ENCODE measurements at places on chromosomes 12 and 14.

DNA sequence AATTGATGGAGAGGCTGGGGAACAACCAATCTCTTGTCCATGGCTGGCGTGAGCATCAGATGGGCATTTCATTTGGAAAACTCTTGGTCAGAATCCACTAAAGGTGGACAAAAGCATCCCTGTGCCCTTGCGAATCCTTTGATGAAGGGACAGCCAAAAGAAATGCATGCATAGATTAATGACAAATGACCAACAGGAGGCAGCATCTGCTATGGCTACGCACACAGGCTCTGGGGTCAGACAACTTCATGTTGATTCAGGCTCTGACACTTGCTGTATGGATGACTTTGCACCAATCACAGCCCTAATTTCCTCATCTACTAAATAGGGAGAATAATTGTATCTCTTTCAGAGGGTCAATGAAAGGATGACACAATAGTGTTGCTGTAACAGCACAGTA is 117.5 kb downstream of the ASCL4 start:
- no peak for DNase-seq

- no peak for DNase-seq
These were observed 1.3 kb downstream of the SALL2 start for GRCh38 chr14:21524575-21525490.

- DNase-seq = no peak
These were observed 88.7 kb downstream of the TMTC1 start for GRCh38 chr12:29695026-29695425.

DNA sequence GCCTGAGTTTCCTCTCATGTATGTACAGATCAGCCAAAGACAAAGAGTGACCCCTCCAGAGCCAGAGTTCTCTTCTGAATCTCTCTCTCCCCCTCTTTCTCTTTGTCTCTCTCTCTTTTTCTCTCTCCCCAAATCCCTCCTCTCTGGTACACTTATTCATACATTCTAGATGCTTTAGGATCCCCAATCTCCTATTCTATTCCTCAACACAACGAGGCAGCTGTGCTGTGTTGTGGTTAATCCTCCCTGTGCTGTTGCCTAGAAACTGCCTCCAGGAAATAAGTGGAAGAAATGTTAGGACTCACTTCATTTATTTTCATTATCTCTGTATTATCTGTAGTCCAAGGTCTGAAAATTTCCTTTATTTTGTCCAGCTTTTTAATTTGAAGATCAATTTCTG is 350.5 kb upstream of the OR4E1 start:
- DNase-seq = no peak

GRCh38 chr12:53227836-53228235 is 4.2 kb downstream of the RARG start:
- no peak for DNase-seq

- DNase-seq = no peak
These were observed 23.8 kb downstream of the SLC16A7 start for GRCh38 chr12:59619461-59620240.

DNA sequence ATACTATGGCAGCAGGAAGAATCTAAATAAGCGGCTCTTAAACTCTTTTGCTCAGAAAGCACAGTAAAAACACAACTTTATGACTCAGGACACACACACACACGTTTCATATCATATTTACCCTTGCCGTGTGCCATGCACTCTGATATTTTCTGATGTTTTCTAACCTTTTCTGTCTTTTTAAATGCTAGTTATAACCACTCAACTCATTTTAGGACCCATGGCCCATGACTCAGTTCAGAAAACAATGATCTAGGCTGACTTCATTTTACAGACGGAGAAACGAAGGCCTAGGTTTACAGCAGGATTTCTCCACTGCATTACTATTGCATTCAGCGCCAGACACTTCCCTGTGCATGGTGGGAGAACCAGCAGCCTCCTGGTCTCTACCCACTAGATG is 9.1 kb downstream of the VWF start:
- no peak for DNase-seq

DNA sequence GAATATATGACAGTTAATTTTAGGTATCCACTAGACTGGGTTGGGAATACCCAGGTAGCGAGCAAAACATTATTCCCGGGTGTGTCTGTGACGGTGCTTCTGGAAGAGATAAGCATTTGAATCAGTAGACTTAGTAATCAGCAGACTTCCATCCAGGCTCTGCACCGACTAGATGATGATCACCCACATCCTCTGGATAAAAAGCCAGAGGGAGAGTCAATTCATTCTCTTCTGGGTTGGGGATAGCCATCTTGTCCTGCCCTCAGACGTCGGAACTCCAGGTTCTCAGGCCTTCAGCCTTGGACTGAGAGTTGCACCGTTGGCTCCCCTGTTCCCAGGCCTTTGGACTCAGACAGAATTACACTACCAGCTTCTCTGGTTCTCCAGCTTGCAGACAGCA is 168.0 kb downstream of the PHLDA1 start:
- DNase-seq = no peak

GRCh38 chr12:92357584-92358261 is 212.1 kb upstream of the BTG1 start:
- DNase-seq = no peak

DNA sequence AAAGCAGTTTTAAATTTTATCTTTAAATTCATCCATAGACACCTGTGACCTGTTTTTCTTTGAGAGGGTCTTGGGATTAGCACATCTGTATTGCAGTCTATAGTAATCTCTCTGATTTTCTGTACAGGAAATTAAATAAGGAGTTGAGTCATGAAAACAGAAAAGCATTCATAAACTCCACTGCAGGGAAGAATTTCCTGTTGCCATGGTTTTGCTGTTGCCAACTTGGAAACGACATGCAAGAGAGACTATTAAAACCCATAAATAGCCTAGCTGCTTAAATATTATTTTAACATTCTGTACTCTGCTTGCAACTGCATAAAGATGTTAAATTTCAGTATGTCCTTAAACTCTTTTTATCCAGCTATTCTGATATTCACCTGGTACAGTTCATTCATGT is 281.0 kb upstream of the RGS6 start:
- no peak for DNase-seq

DNA sequence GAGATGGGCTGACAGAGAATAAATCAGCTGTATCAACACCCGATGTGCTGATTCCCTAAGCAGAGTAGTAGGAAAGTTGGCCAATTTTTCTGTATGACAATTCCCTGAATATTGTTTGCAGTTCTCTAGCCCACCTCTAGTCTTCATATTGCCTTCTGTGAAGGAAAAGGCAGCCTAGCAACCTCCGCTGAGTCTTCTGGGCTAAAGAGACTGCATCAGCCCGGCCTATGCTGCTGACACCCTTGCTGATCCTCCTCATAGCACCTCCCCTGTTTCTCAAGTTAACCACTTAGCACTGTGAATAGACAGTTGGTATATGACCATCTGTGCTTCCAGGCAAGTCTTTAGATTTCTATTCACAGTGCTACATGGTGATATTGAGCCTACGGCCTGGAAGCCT is 161.1 kb upstream of the EGLN3 start:
- DNase-seq = no peak

- DNase-seq = no peak
These were observed 278.8 kb downstream of the ZFP36L1 start for GRCh38 chr14:68513838-68514607.

GRCh38 chr12:53220694-53221202 is 11.3 kb downstream of the RARG start:
- peak; percentile 70 for DNase-seq

GRCh38 chr12:101748907-101749306 is 9.6 kb upstream of the SYCP3 start:
- no peak for DNase-seq

GRCh38 chr12:116093915-116094314 is 183.6 kb downstream of the MED13L start:
- DNase-seq = no peak

DNA sequence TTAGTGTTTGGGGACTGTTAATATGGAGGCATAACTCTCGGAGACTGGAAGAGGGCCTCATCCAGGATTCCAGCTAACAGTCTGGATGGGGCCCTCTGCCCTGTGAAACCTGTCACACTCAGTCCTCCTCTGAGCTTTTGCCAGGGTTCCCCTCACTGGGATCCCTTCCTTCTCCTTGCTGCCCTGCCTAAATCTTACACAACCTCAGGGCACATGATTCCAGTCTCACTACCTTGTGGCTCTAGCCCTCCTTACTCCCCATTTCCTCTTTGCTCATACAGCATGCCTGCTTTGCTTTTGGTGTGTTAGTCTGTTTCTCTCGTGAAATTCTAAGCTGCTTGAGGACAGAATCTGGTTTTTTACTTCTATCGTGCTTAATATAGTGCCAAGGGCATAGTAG is 942 bp upstream of the GSG1 start:
- DNase-seq = no peak

GRCh38 chr14:94571950-94572349 is 9.3 kb upstream of the SERPINA5 start:
- DNase-seq = no peak

- DNase-seq = no peak
These were observed 285.9 kb downstream of the FOXN3 start for GRCh38 chr14:89131004-89131750.

- DNase-seq = no peak
These were observed 1.1 kb downstream of the IGF1 start for GRCh38 chr12:102479099-102479885.

GRCh38 chr12:97177481-97177880 is 270.4 kb downstream of the NEDD1 start:
- no peak for DNase-seq

DNA sequence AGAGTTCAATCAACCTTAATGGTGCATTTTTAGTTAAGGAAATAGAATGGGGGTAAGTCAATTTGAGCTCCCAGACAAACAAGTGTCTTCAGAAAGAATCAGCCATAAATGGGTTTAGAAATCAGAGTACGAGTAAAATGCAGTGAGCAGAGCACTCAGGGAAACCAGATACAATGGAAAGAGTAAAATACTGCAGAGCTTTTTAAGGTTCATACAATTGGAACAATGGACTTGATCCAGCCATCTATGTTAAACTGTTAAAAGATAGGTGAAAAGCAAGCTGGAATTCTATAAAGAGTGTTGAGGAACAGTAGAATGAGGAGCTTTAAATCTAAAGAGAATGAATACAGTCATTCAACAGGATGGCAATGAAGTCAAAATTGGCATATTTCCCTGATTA is 23.8 kb upstream of the PCNX4 start:
- no peak for DNase-seq

DNA sequence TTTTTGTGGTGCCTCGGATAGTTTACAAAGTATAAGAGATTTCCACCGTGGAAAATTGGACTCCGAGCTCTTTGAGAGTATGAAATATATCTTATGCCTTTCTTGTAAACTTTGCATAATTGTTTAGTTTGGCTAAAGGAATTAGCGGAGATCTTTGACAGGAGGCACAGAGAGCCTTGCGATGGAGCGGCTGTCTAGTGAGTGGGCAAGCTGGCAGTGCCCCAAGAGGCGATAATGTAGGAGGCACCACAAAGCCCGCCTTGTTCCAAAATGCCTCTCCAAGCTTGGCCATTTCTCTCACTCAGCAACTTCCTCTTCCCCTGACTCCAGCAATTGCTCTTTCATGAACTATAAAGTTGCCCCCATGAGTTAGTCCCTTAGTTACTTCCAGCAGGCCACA is 270.1 kb upstream of the PRICKLE1 start:
- no peak for DNase-seq

Measured in stimulated activated CD8-positive, alpha-beta memory T cell treated with anti-CD3 and anti-CD28 coated beads, Interleukin-2, amount 100 ng/mL, for 1 hour (primary cell).